ENCODE measurements at places on chromosomes 11 and 22. TPM values are rescaled to one million over a fixed set of nuclear protein-coding genes. Genes with fewer than 3 reads are reported as not detected.

DNA sequence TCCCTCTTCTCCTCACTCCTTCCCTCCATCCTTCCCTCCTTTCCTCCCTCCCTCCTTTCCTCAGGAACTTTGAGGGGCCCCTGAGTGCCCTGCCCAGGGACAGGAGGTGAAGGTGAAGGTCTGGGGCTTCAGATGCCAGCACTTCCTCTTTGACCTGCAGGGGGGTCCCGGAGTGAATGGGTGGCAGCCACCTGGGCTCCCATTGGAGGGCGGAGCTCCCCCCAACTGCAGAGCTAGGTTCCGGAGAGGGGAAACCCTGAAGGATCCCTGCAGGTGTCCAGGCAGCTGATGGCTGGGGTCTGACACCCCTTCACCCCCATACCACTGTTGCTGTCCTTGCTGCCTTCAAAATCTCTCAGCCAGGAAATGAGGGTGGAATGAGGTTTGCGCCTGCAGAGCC lies 1131.3 kb downstream of the BRD1 start:
- no peak for DNase-seq
- no peaks in the 10 kb centered on the region for H3K36me3 ChIP-seq
- H3K27ac ChIP-seq: no peak overlapping the region
- no peaks in the 10 kb centered on the region for H3K4me1 ChIP-seq
- H3K4me3 ChIP-seq: no peak overlapping the region

BEST1 gene
- 0.58 TPM for total RNA-seq

NFAM1 gene
- total RNA-seq: 0.08 TPM

DNA sequence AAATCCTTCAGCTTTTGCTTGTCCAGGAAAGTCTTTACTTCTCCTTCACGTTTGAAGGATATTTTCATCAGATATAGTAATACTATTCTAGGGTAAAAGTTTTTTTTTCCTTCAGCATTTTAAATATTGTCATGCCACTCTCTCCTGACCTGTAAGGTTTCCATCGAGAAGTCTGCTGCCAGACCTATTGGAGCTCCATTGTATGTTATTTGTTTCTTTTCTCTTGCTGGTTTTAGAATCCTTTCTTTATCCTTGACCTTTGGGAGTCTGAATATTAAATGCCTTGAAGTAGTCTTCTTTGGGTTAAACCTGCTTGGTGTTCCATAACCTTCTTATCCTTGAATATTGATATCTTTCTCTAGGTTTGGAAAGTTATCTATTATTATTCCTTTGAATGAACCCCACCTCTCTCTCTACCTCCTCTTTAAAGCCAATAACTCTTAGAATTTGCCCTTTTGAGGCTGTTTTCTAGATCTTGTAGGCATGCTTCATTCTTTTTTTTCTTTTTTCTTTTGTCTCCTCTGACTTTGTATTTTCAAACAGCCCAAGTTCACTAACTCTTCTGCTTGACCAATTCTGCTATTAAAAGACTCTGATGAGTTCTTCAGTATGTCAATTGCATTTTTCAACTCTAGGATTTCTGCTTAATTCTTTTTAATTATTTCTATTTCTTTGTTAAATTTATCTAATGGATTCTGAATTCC lies 12.0 kb upstream of the WEE1 start:
- H3K36me3 ChIP-seq: peaks cover 19% of the 10 kb centered on the region
- H3K4me1 ChIP-seq: peaks cover 9% of the 10 kb centered on the region
- no peak overlapping the region for H3K27ac ChIP-seq
- no peaks in the 10 kb centered on the region for H3K27me3 ChIP-seq

TSPAN18 gene
- total RNA-seq: 0.52 TPM

GRCh38 chr11:112160091-112160848 lies 3.6 kb downstream of the IL18 start:
- H3K36me3 ChIP-seq: peaks cover 2% of the 10 kb centered on the region
- peaks cover 31% of the 10 kb centered on the region for H3K27me3 ChIP-seq
- no peak overlapping the region for H3K27ac ChIP-seq
- H3K4me1 ChIP-seq: peaks cover 8% of the 10 kb centered on the region
- DNase-seq: no peak
- no peak overlapping the region for H3K4me3 ChIP-seq

DNA sequence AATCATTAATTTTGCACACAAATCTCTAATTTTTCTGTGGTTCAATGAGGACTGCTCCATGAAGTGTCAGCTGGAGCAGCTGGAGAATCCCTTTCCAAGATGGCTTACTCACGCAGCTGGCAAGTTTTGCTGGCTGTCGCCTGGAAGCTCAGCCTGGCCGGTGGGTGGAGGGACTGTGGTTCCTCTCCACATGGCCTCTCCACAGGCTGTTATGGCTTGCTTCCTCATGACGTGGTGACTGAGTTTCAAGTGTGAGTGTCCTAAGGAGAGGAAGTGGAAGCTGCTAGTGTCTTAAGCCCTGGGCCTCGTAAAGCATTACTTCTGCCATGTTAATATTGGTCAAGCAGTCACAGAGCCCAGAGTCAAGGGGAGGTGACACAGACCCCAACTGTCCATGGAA lies 14.0 kb upstream of the NRIP3 start:
- H3K27ac ChIP-seq: no peak overlapping the region
- no peaks in the 10 kb centered on the region for H3K36me3 ChIP-seq
- no peak overlapping the region for H3K4me3 ChIP-seq
- peaks cover 10% of the 10 kb centered on the region for H3K4me1 ChIP-seq

DNA sequence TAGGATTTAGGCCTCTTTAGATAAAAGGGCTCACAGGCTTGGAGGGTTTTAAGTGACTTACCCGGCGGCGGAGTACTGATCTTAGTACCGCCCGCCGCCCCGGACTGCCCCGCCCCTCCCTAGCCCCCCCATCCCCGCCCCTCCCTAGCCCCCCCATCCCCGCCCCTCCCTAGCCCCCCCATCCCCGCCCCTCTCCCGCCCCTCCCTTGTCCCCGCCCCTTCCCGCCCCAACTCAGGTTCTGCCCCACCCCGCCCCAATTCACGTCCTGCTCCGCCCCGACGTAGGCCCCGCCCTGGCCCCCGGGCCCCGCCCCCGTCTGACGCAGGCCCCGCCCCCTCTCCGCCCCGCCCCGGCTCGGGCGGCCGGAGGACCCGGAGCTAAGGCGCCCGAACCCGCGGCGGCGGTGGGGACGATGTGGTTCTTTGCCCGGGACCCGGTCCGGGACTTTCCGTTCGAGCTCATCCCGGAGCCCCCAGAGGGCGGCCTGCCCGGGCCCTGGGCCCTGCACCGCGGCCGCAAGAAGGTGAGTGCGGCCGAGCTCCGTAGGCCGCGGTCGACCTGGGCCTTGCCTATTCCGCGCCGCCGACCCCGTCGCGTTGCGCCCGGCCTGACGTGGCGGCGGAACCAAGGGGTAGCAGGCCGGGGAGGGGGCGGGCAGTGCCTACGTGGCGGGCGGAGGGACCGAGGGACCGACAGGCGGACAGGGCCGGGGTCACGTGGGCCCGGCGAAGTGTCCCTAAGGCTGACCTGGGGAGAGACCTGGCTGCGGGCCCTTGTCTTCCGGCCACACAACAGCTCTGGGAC lies at the start of gene SCYL1:
TSS of gene SCYL1 (plus strand) at position 343 of the 805 bp plus-strand sequence. CDS start at position 414, 71 bp downstream.
- peak; percentile 76 for DNase-seq
- H3K27ac ChIP-seq: peak within 1 kb of the TSS; percentile 87
- H3K4me1 ChIP-seq: peaks cover 46% of the 10 kb centered on the region
- H3K4me3 ChIP-seq: peak within 1 kb of the TSS; percentile 94
- peaks cover 18% of the 10 kb centered on the region for H3K36me3 ChIP-seq
- H3K27me3 ChIP-seq: no peaks in the 10 kb centered on the region

DNA sequence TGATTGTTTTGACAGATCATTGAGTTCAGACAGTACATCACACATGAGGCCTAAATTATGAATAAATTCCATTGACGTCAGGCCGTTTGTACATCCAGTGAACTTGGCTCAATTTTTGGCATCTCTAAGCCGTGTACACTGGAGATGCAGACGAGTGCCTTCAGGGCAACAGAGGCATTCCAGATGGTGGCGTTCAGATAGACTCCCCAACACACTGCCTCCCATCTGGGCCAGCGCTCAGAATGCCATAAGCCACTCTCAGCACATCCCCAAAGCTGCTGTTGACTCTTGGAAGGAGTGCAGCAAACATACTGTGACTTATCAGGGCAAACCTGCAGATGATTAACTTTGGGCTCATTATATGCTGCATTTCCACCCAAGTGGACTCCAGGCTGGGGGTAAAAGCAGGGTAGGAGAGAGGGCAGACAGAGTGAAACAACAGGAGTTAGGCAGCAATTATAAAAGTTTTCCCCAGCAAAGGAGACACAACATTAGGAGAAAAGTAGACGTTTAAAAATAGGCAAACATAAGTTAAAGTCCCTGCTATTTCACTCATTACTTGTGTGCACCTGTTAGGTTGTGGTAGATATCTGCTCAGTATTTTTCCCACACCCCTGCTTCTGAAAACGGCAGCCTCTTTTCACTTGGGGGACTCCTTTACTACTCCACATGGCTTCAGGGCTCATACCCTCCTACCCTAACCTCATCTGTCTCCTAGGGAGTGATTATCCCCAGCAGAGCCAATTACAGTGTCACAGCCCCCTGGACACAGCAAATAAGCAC lies 60.2 kb upstream of the PDE3B start:
- no peak for DNase-seq
- H3K27me3 ChIP-seq: no peaks in the 10 kb centered on the region
- peaks cover 50% of the 10 kb centered on the region for H3K4me1 ChIP-seq
- H3K36me3 ChIP-seq: peaks cover 68% of the 10 kb centered on the region

TRPC6 gene
- not detected for total RNA-seq

ART1 gene
- not detected for total RNA-seq
